ENCODE measurements at places on chromosomes 3 and 15.

DNA sequence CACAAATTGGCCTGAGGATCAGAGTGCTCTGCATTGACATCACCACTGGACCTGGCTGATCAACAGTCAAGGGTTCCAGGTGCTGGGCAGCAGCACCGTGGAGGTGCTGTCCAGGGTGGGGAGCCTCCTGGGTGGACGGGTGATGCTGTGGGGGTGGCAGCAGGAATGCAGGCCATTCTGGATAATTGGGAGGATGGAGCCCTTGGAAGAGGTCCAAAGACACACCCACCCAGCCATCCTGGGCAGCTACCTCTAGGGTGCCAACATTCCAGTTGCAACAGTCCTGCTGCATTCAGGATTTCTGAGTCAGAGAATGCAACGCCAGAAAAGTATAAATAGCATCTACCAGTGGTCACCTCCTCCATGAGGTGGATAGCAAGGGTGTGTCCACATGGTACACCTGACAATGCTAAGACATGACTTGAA, 26.8 kb downstream of the STARD5 start:
- DNase-seq, result no peak

DNA sequence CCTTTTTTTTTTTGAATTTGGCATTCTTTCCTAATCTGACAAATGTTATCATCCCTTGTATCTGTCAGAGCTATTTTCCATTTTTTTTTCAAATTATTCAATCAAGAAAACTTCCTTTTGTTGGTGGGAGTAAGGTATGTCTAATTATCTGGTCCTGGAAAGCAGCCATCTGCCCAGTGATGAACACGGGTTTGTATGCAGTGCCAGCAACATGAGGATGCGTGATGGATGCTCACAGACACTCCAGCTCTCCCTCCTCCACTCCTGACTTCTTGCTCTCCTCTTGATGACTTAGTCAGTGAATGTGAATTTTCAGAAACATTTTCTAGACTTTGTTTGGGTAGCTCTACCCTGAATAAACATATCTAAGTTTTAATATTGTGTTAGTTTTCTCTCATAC, 79.2 kb downstream of the IL1RAP start:
- no peak for DNase-seq

DNA sequence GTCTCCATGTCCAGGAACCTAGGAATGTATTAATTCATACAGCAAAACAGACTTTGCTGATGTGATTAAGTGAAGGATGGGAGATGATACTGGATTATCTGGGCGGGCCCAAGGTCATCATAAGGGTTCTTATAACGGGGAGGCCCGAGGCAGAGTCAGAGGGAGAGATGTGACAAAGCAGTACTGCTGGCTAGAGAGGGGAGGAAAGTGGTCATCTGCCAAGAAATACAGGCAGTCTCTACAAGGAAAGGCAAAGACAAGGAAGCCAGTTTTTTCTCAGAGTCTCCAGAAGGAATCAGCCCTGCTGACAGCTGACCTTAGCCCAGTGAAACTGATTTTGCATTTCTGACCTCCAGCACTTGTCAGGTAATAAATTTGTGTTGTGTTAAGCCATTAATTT, 66.2 kb upstream of the CORO2B start:
- DNase-seq, result no peak

DNA sequence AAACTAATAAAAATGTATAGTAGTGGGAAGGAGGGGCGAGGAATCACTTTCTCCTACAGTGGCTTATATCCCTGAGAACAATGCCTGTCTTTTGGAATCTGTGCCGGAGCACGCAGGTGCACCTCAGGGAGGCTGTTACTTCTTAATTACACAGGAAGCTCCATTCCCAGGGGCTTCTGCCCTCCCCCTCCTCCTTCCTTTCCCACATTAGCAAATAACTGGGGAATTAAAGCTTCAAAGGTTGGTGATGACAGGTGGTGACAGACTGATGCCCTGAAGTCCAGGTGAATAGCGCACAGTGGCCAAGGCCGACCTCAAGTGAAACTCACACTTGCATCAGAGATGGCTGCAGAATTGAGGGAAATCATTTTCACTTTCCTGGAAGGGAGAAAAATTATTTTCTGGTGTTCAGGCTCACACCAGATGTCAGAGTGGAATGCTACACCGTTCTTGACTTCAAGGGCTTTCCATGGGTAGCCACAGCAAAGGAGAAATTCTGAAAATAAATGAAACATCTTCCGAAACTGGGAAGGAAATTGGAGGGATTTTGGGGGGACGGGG, 3.7 kb downstream of the GRAMD2A start:
- no peak for DNase-seq

DNA sequence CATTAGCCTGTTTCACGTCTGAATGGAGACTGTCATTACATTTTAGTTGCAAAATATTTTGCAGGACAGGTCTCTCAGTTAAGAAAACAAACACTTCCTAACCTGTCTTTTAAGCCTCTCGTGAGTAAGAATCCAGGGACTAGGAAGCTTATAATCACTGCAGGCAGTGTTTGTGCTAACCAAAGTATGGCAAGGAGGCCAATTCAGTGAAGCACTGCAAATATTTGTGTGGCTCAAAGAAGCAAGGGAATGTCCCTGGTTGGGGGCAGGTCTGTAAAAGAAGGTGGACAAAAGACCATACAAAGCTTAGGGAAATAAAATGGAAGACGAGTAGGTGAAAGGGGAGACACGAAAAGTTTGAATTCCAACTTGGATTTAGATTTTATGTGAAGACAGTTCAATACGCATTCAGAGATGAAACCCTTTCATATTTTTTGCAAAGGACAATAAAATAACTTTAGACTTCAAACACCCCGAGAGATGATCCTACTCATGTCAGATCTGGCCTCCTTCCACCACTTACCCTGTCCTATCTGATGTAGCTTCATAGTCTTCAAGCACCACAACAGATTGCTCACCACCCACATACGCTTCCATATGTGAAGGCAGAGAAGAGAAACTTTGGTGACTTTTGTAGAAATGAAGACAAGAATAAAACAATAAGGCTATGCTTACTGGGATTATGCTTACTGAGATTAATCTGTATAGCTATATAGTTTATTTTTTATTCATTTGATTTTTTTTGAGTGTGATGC, 240.9 kb downstream of the TUSC7 start:
- no peak for DNase-seq

DNA sequence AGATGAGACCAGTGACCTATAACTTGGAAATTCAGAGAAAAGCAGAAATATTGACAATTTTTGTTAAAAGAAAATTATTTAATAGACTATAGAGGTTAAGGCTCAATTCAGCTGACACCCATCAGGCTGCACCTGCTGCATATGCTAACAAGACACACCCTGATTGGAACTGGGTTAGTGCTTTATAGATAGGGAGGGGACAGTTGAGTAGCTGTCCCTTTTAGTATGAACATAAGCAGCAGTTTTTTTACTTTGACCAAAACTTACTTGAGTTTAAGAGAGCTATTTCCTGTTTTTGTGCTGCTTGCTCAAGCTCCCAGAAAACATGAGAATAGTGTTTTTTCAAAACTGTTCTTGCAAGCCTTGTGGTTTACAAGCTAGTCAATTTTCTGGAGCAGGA, 292.6 kb downstream of the LRRC3B start:
- no peak for DNase-seq

Data from stimulated activated CD8-positive, alpha-beta memory T cell treated with anti-CD3 and anti-CD28 coated beads, Interleukin-4, amount 100 ng/mL, for 48 hours (primary cell).